ENCODE measurements at places on chromosomes 11 and 22.

GRCh38 chr11:12390687-12391110, 13.3 kb downstream of the PARVA start:
- no peak for DNase-seq

DNA sequence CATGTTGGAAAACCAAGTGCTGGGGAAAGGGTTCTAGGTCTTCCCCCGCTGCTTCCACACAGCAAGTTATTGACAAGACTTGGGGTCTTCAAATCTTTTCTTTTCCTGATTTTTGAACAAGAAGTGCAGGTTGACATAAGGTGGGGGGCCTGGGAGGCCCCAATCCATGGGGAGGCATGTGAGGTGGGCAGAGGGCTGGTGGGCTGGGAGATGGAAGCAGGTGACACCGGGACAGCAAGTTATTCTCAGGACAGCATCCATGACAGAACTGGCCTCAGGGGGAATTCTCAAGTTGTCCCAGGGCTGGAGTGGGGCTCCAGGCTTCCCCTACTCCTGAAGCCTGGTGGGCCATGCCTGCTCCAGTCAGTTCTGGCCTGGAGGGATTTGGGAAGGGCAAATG, 5.5 kb downstream of the FGF19 start:
- no peak for DNase-seq

DNA sequence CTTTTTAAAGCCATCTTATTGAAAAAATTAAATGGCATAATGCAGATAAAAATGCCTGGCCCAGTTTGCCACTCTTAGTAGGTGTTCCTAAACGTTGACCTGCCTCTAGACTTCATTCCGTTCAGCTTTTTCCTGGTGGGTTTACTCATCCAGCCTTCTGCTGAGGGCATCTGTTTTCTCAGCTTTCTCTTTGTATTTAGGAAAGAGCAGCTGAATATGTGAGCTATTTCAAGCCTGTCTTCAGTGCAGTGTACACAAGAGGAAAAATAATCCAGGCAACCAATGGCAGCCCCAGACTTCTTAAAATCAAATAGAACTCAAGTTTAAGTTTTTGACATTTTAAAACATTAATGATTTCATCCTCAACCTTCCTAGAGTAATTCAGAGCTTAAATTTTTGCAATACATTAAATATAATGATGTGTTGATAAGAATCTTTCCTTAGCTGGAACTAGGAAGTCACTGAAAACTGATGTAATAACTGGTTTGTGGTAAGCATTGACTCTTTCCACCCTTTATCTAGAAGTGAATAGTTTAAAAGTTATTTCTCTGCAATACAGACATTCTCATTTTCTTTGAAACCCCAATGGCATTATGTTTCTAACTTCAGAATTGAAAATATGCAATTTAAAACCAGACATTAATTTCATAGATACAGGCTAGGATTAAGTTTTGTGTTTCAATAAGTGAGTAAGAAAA, 165.4 kb downstream of the AASDHPPT start:
- no peak for DNase-seq

- no peak for DNase-seq
These were observed 1.8 kb upstream of the TBC1D10A start for GRCh38 chr22:30328466-30329049.

GRCh38 chr22:45254789-45255278, 14.1 kb upstream of the KIAA0930 start:
- no peak for DNase-seq

GRCh38 chr22:17925431-17925841, 98.9 kb downstream of the MICAL3 start:
- peak; percentile 14 for DNase-seq

DNA sequence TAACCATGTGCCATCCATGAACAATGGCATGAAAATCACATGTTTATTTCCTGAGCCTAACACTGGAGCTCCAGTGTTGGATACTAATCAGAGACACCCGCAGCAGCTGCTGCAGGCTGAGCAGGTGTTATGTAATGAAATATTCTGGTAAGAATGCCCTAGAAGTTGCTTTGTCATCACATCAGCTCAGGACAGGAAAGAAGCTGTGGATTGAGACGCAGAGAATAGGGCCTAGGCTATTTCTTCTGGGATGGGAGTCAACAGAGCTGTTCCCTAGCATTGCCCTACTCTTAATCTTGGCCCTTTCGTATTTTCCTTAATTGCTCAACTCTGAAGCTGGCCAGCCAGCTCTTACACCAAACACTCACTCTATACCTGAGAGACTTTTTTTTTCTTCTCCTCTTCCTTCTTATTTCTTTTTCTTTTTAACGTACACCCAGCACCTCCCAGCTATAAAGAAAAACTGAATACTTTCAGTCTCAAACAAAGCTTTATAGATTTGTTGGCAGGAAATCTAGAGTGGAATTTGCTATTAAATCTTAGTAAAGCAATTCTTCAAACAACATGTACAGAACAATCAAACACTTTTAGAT, 31.9 kb downstream of the RASSF10 start:
- no peak for DNase-seq

DNA sequence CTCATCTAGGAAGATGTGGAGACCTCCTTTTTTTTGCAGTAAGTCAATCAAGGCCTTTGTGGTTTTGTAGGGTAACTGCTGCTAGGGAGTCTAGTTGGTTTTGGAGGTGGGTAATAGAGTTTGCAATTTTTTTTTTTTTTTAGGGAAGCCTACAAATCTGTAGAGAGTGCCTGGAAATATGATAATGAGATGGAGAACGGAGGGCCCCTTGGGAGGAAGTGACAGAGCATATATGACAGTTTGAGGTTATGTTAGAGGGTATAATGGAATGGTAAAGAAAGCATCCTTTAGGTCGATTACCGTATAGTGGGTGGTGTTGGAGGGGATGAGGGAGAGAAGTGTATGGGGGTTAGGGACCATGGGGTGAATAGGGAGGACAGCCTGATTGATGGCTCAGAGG, 98.3 kb downstream of the ELP4 start:
- no peak for DNase-seq

DNA sequence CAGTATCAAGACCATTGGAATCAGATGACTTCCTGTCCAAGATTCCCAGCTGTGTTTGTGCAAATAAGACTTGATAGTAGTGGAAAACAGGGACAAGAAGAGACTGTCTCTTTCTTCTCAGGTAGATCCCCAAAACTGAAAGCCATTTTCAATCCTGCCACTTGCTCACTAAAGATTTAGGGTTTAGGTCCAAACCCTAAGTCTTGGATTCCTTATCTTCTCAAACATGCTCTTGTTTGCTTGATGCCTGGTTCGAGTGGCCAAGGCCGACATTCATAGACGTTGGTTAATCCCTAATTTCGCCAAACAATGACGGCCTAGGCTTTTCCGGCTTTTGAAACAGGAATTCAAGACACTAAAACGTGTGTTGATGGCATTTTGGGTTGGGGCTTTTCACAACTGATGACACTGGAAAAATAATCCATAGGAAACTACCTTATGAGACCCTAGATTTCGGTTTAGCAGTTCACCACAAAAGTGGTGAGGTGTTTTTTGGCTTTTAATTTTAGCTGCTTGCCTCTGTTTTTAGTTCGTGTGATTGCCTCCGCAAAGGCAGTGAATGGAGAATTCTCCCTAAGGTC, 1.0 kb upstream of the GTPBP1 start:
- DNase-seq = no peak

DNA sequence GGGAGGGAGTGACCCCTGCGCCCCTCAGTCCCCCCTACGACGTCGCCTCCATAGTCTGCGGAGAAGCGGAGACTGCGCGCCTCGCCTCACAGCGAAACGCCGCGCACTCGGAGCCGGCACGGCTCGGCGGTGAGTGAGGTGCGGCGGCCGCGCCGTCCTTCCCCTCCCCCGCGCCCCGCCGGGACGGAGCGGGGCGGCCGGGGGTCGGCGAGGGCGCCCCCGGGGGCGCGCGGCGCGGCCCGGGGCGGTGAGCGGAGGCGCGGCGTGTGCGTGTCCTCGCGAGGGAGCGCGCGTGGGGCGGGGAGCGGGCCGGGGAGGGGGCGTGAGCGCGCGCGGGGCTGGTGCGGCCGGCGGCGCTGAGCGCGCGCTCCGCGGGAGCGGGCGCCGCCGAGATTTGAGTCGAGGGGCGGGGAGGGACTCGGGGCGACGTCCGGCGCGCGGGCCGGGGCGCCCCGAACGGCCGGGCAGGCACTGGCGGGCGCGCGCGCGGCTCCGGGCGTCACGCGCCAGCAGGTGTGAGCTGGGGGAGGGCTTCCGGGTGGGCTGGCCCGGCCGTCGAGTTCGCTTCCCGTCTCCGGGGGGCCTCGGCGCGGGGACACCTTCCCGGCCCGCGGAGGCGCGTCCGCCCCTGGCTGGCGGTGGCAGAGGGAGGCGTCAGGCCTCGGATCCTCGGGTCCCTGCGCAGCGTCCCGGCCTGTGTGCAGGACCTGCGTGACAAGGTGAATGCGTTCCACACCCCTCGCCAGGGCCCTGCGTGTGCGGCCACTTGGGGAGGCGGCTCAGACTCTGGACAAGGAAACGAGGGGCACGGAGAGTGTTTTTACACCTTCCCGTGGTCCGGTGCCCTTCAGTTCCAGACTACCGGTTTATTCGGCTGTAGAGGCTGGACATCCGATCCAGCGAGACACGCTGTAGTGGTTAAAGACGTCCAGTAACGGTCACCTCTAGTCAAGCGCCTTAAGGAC, 50.4 kb downstream of the FAM83F start:
- peak; percentile 73 for DNase-seq

DNA sequence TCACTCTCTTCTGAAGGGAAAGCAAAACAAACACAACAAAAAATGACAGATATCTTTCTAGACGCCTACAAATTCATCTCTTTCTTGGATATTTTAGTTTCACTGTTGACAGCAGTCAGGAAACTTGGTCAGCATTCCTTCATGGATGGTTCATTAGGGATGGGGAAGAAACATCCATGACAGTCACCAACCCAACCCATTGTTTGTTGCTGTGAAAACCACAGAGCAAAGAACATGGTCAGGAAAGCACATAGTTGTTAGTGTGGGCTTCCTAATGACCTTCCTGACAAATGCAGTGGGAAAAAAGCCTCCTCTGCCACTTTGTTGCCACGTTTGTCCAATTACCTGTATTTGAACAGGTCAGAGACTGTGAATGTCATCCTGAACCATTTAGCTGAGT, 139.8 kb upstream of the SNX19 start:
- no peak for DNase-seq

DNA sequence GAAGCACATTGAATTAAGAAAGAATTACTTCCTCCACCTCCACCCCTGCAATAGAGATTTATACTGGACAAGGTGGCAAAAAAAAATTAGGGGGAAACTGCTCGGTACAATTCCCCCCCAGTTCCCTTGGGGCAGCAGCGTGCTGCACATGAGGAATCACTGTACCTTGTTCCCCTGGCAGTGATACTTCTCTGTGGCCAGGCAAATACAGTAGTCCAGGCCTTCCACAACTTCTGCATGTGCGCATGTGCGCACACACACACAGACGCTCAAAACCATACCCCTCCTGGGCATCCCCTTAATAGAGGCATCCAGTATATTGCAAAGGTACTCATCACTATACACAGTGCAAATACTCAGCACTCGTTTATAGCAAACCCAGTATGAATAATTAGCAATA, 68.9 kb downstream of the ARFGAP2 start:
- no peak for DNase-seq

DNA sequence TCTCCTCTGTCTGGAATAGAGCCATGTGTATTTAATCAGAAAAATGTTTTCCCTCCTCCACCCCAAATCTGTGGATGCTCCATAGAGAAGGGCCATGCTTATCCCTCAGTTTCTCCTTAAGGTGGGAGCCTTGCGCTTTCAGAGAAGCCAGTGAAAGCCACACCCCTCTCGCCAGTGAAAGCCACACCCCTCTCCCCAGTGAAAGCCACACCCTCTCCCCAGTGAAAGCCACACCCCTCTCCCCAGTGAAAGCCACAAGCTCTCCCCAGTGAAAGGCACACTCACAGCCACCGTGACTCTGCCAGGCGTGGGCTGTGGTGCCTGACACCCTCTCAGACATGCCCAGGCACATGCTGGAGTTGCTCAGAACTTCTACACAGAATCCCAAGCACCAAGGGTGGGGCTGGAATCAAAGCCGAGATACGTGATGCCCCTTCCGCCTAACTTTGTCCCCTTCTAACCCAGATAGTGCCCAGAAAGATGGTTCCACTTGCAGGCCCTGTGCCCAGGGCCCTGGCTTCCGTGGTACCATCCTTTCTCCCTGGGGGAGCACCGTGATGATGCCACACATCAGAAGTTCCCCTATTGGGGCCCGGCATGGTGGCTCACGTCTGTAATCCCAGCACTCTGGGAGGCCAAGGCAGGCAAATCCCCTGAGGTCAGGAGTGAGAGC, 16.5 kb upstream of the PRR5 start:
- no peak for DNase-seq

GRCh38 chr22:37169947-37170688, 17.9 kb downstream of the C1QTNF6 start:
- peak; percentile 15 for DNase-seq

- no peak for DNase-seq
These were observed 51.5 kb downstream of the IRAG1 start for GRCh38 chr11:10641912-10642697.

DNA sequence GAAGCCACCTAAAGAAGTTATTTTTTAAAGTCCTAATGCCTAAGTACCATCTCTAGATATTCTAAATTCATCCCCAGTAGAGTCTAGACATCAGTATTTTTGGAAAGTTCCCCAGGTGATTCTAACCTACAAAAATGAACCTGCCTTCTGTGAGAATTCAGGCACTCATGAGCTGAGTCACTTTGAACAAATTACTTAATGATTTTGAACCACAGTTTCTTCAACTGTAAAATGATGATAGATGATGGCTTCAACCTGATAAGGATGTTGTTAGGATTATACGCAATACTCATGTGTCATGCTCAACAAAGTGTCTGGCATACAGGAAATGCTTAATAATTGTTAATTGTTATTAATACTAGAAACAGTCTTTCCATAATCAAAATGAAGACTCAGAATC, 82.8 kb upstream of the OR5AK2 start:
- DNase-seq = no peak

DNA sequence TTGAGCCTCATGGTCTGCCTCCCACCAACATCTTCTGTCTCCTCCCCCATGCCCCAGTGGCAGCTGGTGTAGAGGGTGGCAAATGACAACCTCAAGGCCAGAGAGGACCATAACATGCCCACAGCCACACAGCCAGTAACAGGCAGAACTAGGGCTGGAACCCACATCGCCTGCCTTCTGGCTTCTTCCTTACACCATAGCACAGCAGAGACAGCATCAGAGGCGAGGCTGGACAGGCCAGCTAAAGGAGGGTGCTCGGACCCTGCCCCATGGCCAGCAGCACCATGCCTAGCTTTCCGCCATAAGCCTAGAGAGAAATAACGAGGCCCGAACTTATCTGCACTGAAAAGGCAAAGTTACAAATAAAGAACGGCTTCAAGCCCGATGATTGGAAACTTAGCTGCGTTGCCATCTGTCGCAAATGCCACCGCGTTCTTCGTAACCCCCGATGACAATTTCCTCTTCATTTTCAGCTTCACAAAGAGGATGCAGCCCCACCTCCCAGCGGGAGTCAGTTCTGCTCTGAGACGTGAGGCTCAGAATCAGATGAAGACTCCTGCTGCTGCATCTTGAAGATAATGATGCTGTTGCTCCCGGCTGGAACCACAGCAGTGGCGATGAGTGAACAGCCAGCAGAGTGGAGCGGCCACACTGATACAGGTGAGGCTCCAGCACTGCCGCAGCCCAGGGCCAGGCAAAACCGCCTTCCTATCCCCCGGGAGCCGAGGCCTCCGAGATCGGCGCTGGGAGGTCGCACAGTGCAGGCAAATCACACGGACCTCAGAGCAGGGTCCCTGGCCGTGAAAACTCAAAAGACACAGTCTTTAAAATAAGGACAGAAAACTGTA, 73.8 kb upstream of the RTL6 start:
- DNase-seq = no peak

GRCh38 chr11:134342572-134343340, 11.0 kb downstream of the GLB1L2 start:
- DNase-seq = no peak

GRCh38 chr11:17538731-17539130, 5.5 kb downstream of the USH1C start:
- DNase-seq = no peak

- no peak for DNase-seq
These were observed 18.5 kb downstream of the SPECC1L start for GRCh38 chr22:24289114-24289513.
